ENCODE measurements at places on chromosomes 2 and 18.

- DNase-seq = no peak
These were observed 18.3 kb upstream of the ANKRD53 start for GRCh38 chr2:70959851-70960832.

DNA sequence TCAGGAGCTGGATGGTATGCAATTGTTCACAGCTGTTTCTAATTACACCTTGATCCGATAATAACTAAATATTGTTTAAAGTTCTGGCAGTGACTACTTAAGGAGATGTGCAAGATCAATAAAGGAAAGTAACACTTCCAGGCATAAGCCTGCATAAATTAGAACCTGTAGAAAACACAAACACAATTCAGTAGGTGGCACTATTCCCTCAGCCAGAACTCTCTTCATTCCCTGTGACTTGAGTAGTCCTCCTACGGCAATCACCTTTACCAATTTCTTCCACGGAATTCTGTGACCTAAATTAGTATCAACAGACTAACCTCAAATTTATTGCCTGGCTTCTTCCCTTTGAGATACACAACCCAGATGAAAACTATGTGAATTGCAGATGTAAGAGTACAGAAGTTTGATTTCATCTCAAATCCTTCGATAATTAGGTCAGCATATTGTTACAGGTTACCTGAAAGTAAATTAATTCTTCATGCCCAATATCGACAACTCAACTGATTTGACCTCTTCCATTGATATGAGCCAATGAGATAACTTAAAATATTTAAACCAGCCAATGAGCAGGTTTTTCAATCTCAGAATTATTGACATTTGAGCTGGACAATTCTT lies 137.8 kb downstream of the PID1 start:
- no peak for DNase-seq

DNA sequence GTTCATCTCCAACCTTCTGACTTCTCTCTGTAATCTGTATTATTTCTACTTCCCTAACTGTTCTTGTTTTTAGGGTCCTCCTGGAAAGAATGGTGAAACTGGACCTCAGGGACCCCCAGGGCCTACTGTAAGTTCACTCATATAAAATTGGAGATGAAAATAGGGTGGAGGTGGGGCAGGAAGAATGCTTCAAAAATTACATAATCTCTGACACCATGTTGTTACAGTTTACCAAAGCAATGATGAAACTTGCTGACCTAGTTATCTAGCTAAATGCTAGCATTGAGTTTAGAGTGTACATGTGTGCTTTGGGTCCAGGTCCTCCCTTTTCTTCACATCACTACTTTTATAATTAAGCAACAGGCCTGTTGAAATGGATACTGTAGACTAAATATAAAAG lies 23.1 kb downstream of the COL3A1 start:
- no peak for DNase-seq

DNA sequence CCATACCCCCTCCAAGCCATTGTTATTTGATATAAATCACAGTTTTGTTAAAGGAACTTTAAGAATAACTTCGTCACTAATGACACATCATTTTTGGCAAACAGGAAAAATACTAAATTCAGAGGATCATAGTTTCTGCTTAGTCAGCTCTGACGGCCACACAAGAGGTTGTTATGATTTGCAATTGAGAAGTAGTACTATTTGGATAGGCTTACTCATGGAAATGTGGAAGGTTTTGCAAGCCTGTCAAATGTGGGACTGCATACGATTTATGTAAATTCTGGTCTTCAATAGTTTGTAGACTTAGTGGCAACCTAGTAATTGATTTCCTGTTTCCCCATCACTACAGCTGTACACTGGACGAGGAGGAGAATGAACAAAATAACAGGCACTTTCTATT lies 108.1 kb downstream of the ARHGEF33 start:
- DNase-seq = no peak

DNA sequence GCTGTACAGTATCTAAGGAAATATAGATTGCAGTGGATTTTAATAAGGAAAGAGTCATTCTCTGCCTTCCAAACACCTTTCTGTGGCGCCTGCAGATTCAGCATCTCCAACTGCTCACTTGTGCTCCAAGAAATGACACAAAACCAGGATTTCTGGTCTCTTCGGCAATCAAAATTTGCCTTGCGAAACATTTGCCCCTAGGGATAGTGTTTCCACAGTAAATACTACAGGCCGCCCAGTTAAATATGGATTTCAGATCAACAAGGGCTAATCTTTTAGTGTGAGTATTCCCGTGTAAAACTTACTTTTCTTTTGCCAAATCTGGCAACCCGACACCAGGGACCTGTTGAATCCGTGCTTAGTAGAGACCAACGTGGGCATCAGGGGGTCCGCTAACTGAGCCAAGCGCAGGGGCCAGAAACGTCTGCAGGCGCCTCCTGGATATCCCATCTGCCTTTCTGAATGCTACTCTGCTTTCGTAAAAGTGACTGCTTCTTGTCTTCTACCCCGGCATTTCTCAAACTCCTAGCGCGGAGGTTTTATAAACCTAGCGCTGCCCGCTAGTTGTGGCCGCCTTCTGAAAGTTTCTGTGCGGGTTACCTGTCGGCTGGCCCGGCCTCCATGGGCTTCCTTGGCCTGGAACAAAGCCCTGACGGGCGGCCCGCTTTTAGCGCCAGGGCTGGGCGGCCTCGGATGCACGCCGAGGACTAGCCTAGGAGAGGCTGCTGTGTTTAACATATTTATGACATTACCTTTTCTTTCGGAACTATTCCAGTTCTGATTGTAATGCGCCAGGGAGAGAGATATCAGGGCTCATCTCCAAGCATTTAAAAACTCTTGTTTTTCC lies 2.5 kb downstream of the CYP1B1 start:
- no peak for DNase-seq

All from activated CD8-positive, alpha-beta memory T cell treated with anti-CD3 and anti-CD28 coated beads for 48 hours (primary cell).